ENCODE measurements at places on chromosomes 6 and 20.
A peak's percentile ranks its signal among the peaks of the same experiment; 100 is the strongest.

DNA sequence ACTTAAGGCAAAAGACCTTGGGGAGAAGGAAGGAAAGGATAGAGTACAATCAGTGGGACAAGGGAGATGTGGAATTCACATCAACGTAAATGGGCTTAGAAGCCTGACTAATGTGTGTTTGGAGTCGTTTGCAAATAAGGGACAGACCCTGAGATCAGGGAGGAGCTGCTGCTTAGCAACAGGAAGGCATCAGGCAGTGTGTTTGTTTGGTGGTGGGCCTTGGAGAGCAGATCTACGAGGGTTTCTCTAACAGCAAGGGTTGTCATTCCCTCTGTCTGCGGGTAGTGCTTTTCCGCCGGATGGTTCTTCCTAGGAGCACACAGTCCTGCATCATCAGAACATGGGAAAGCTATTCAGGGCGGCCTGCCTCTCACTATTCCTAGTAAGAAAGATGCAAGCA, 40.4 kb downstream of the C6orf118 start:
- peak; percentile 5 for DNase-seq

GRCh38 chr20:30489614-30490003, 767.9 kb upstream of the DEFB115 start:
- DNase-seq = peak; percentile 54

DNA sequence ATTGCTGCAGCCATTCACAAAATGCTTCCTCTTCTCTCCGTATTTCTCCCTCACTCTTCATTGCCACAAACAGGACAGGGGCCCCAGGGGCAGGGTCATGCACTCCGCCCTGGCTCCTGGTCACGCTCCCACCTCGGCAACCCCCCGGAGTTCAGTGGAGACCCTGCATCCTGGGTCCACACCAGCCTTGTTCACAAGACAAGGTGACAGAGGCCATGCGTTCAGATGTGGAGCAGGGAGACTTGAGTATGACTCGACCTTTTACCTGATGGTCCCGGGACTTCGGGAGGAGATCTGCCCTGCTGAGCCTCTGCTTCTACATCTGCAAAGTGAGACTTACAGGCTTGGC, 49.4 kb downstream of the ANKRD60 start:
- DNase-seq = no peak

DNA sequence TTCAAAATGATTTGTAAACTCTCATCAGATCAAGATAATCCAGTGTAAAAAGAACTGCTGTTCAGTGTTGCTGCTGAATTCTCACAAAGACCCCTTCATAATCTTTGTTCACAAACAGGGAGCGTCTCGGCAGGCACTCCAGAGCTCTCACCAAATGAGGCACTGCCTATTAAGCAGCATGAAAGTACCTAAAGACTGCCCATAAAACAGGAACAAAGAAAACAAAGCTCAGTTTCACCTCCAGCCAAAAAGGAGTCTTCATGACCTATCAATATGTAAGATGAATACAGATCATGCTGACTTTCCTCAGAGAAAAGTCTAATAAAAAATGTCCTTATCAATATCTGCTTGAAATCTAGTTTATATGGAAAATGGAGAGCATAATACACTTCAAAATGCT, 41.8 kb downstream of the GPR63 start:
- DNase-seq = no peak

- DNase-seq = peak; percentile 19
These were observed 207.6 kb upstream of the CDH4 start for GRCh38 chr20:61044499-61044898.

DNA sequence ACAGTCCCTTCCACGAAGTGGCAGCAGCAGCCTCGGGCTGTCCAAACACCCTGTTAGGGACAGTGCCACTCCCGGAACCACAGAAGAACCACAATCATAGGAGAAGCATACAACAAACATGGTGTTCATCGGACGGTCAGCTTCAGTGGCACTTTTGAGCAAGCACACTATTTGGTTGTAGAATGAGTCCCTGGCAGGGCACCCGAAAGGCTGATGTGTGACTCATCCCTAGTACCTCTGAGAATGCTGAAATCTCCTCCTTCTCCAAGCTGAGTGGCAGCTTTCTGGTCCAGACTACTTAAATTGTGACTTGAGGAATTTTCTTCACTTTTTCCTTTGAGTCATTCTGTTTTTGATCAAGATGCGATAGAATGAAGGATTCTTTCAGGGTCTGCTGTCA, 282.5 kb downstream of the ESR1 start:
- DNase-seq = no peak

GRCh38 chr6:169848946-169849345, 97.5 kb downstream of the ERMARD start:
- DNase-seq = no peak
